H54 (cell line): ENCODE measurements at places on chromosomes 11 and 22.

GRCh38 chr11:42524534-42525227, 787.1 kb upstream of the API5 start:
- DNase-seq: peak; percentile 25

DNA sequence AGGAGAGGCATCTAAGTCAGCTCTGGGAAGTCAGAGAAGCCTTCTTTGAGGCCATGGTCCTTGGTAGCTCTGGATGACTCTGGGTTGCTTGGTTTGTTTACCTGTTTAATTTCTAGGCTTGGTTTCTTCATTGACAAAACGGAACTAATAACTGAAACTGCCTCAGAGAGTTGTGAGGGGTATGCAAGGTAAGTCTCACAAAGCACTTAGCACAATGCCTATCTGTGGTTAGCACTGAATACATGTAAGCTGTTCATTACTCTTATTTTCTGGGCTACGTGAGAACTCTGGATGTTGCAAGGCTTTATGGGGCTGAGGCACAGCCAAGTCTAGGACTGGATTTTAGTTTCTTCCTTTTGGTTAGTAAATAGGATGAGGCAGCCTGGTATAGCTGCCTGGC, 225.8 kb upstream of the NCAM1 start:
- no peak for DNase-seq

DNA sequence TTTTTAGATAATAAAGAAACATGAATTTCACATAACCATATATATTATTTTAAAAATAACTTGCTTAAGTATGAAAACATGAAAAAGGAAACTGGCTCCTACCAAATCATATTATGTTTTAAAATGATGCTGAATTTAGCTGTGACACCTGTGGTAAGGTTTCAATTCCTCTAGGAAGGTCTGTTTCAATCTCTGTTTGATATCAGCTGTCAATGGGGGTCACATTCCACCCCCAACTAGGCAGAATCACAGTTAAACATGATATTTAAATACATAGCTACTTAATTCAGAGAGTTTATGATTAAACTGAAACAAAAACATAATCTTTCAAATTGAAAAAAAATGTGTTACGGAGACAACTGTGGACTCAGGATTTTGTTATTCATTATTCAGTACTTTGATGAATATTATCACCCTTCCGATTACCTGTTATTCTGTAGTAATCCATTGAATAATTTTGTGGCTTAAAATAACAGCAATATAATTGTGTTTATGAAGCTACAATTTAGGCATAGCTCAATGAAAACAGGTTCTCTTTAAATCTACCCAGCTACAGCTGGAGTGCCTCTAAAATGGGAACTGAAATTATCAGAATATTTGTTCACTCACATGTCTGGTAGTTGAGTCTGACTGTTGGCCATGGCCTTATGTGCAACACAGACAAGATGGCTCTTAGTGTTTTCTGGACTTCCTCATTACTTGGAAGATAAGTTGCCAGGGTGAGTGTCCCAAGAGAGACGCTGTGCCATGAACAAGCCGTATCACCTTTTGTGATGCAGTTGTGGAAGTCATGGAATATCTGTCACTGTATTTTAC, 244.6 kb upstream of the ANO3 start:
- no peak for DNase-seq

DNA sequence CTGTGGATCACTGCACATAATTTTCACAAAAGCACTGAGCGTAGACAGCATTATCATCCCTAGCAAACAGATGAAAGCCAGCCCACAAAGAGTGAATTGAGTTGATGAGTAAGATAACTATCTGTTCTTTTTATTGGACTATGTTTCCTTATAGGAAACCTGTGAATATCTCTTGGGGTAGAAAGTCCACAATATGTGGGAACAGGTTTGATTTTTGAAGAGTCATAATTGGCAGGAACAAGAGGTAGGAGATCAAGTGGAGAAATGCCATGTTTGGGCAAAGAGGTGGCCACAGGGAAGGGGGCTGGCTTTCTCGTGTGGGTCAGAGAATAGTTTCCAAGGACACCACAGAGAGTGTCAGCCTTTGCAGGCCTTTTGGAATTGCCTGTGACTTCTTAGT, 23.9 kb downstream of the OR51E2 start:
- DNase-seq: no peak

GRCh38 chr11:2930704-2931419, 1.6 kb upstream of the PHLDA2 start:
- DNase-seq: peak; percentile 71

- peak; percentile 53 for DNase-seq
Observed at GRCh38 chr22:24525416-24526037, 29.4 kb downstream of the GUCD1 start.

GRCh38 chr22:20867179-20868024, 8.6 kb downstream of the SNAP29 start:
- no peak for DNase-seq

DNA sequence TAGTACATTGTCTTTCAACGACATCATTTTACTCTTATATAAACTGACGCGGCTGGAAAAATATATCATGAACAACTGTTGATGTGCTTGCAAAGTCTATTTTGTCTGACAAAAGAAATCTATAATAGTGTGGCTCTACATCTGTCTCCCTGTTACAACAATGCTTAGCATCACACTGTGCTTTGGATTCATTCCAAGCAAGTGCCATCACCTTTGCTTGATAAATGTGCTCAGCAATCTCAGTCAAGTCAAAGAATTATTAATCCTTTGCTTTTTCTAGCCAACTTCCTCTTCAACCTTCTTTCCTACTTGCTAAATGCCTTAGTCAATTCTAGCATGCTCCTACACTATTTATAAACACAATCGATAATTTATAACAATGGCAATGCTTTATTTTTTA, 140.5 kb downstream of the FCHSD2 start:
- DNase-seq: no peak

- DNase-seq: no peak
Observed at GRCh38 chr11:45083544-45084087, 62.8 kb upstream of the PRDM11 start.

DNA sequence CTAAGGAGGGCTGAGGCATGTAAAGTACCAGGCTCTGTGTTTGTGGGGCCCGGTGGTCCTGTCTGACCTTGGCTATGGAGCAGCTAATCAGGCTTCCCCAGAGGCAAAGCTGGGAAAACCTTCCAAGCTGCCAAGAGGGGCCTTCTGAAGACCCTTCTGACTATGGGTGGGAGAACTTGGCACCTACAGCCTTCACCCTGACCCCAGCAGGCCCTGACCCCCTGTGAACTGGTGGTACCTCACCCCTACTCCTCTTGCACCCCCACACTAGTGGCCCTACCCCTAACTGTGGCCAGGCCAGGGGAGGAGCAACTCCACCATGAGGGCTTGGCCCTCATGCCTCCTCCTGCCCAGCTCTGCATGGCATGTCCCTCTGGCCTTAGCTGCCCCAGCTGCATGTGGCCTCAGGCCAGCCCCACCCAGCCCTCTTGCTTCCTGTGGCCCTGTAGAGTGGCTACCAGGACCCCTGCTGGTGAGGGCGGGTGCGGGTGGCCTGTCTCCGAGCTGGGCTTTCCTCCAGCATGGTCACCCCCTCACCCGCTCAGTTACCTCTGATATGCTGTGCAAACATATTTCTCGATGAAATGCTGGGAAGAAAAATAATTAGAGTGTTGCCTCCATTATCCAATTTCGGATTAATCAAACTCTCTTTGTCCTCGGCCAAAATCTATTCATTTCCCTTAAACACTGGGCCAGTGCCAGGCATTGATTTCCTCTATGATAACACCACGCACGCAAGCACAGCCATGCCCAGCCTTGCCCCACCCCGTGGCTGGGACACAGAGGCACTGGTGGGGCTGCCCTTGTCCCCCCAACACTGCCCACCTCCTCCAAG, 7.5 kb downstream of the GNAZ start:
- no peak for DNase-seq
